ENCODE measurements at places on chromosomes 1 and 21.

- no peak for DNase-seq
These were observed 87.8 kb downstream of the PTPN14 start for GRCh38 chr1:214463596-214463995.

DNA sequence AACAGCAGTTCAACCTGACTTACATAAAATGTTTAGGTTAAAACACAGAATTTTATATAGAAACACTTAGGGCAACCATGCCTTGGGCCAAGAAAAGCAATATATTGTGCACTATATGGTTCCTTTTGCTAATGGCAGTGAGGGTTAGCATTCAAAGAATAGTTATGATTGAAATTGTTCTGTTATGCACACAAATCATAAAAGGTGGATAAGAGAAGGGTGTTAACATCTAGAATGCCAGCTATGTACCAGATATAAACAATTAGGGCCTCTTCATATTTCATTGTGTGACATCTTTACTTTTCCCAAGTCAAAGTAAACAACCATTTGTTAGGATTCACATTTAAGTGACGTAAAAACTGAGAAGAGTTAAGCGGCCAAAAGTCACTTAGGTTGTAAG lies 308.0 kb upstream of the B3GALT2 start:
- no peak for DNase-seq

- no peak for DNase-seq
These were observed 32.7 kb upstream of the ATP5PO start for GRCh38 chr21:33948096-33948950.

DNA sequence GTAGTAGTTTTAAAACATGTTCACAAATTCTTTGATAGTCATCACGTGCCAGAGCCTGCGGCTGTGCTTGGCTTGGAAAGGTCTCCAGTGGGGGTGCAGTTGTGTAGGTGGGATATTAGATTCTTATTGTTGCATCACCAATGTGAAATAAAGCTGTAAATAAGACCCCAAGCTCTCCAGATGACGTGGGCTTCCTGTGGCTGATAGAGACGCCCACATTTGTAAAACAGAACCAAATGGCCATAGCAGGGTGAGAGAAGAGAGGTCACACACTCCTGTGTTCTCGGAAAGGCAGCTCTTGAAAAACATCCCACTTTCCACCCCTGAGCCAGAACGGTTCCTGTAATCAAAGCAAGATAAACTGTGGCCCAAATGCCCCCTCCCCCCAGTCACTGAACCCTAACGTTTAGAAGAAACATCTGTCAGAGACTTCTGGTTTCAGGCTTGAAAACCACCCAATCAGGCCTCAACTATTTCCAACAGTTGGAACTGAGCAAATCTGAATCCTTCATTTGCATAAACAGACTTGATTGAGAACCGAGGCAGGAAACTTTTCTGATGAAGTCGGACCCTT lies 6.6 kb upstream of the NTPCR start:
- no peak for DNase-seq

DNA sequence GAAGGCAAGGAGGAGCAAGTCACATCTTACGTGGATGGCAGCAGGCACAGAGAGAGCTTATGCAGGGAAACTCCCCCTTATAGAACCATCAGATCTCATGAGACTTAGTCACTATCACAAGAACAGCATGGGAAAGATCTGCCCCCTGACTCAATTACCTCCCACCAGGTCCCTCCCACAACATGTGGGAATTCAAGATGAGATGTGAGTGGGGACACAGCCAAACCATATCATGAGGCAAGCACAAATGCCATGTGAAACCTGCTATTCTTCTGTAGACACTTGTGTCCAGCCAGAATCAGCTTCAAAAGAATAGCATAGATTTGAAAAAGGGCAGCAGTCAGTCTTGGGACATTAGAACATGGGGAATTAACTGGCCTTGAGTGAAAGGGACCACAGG lies 32.2 kb upstream of the UBE2U start:
- DNase-seq, result no peak

DNA sequence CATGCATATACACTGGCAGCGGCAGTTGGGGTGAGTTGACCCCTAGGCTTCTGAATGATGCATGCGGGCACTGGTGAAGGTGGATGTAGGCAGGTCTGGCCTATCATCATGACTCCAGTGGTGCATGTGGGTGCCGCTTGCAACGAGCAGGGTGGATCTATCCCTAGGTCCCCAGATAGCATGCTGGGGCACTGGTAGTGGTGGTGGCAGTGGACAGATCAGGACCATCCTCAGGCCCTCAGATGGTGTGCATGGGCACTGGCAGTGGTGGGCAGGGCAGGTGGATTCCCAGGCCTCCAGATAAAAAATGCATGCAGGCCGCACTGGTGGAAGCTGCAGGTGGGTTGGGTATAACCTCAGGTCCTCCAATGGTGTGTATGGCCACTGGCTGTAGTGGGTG lies 52.4 kb downstream of the CATSPERE start:
- no peak for DNase-seq

GRCh38 chr1:86119214-86119764 lies 37.3 kb downstream of the COL24A1 start:
- no peak for DNase-seq

DNA sequence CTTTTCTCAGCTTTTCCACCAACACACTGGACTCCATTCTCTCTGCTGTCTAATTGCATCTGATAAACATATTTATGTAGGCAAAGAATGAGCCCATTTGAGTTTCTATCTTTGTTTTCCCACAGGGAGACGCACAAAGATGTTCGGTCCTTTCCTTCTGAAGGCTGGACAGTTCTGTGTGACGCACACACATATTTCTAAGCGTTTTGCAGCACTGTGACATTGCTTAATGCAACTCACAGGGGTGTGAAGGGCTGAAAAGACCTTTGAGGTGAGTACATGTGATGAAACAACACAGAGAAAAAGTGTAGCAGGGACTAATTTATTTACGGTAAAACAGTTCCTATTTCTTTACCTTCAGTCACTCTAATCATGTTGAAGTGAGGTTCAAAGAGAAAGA lies 323.1 kb upstream of the RUNX1 start:
- DNase-seq, result no peak

GRCh38 chr1:25770541-25771220 lies 29.3 kb upstream of the SELENON start:
- DNase-seq, result no peak

DNA sequence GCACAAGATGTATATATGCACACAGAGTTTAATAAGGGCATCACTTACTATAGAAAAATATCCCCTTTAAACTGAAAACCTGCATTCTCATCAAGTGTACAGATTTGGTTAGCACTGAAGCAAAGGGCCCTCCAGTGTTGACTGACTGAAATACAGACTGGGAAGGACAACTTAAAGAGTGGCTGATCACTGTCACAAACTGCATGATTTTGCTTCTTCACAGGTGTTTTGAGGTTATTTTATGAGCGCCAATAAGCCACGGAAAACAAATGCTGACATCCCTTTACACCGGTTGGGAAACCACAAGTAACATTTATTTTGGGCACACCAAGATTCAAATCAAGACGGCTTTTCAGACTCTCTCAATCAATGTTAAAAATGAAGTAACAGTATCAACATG lies 30.9 kb upstream of the RAP1GAP start:
- DNase-seq, result no peak

- no peak for DNase-seq
These were observed 8.4 kb downstream of the EXTL1 start for GRCh38 chr1:26029864-26030481.

DNA sequence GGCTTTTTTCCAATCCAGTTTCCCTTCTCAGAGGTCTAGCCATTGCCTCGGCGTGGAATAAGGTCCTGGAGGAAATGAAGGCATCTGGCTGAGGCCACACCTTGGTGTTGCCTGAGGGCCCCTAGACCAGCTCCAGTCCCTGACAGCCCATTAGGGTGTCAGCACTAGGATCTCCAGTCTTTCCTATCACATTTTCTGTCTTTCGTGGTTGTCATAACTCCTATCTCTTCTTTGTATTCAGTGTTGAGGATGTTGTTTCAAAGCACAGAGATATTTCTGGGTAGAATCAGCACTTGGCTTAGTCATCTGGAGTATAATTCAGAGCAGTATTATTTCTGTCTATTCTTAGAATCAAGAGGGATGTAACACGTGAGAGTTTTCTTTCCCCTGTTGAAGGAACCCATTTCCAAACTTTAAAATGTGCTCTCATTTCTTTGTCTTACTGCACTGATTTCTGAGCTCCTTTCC lies 844.3 kb downstream of the KCNT2 start:
- DNase-seq, result no peak
